ENCODE measurements at places on chromosomes 2 and 18. TPM values are rescaled to one million over a fixed set of nuclear protein-coding genes. Genes with fewer than 3 reads are reported as not detected.
A peak's percentile ranks its signal among the peaks of the same experiment; 100 is the strongest.

The AQP12A gene
- not detected for total RNA-seq

The IL1RL1 gene
- 10.7 TPM for total RNA-seq

The GKN1 gene
- total RNA-seq, result not detected

The PROM2 gene
- total RNA-seq, result 0.59 TPM

The NPHP1 gene
- 1.0 TPM for total RNA-seq

- no peak for DNase-seq
These were observed 120.8 kb upstream of the GLI2 start for GRCh38 chr2:120614901-120615300.

DNA sequence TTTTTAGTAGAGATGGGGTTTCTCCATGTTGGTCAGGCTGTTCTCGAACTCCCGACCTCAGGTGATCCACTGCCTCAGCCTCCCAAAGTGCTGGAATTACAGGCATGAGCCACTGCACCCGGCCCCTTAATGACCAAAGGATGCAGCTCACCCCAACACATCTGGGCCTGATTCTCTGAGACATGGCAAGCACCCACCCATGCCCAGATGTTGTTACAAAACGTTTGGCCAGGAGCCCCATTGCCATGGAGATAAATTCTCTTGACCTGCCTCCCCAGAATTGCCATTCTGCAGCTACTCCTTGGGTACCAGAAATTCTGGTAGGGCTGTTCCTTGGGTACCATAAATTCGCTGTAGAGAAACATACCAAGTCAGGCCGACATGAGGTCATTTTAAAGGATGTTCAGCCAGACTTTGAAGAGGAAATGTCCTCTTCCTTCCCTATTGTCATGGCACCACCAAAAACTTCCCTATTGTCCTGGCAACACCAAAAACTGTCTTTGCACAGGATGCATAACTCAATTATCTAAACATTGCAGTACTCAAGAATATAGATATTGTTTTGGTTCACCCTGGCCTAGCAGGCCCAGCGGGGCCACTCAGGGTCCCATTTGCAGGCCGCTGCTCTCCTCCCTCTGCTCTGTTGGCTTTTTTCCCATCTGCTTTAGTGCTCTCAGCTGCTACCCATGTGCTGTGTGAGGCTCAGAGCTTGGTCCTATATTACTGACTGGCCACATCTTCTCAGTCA, 160.9 kb upstream of the TTC39C start:
- DNase-seq, result no peak

The IL36B gene
- not detected for total RNA-seq

DNA sequence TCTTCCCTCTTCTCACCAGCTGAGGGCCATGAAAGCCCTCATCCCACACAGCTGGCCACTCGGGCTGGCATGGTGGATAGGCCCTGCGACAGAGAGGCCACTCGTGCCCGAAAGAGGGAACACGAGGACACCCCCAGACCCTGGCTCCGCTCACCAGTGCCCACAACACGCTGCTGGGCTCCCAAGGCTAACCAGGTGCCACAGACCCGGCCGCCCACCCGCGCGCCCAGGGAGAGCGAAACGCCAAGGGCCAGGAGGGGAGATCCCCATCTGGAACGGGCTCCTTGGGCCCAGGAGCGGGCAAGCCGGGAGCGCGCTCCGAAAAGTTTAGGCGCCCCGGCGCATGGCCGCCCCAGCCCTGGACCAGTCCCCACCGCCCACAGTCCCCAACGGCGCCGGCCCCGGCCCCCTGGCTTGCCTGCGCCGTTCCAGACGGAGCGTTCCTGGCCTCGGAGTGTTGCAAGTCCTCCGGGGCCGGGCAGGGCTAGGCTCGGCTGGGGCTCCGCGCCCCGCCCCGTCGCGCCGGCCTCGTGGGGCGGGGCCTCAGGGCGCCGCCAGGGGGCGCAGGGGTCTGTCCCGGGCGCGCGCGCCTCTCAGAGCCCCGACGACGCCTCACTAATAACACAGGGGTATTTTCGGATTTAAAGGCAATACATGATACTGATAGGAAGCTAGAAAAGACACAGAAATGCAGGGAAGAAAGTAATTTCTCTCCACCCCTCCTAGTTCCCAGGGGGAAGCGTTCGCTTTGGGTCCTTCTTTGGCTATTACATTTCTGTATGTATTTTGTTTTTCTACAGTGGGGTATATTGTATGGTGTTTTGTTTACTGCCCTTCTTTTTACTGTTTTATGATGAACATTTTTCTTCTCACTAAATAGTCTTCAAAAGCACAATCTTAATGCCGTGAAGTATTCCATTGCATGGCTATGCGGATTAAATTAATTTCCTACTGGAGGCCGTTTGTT, at the start of gene TMBIM1:
Gene TMBIM1 (minus strand): TSS at position 456 of the 967 bp plus-strand sequence. CDS start 10,362 bp downstream, outside the sequence.
- peak; percentile 76 for DNase-seq

GRCh38 chr2:120223034-120223912, at the start of gene TMEM185B:
Gene TMEM185B (minus strand): TSS chr2:120223400. CDS start chr2:120222976, 424 bp downstream.
- DNase-seq, result peak; percentile 88

The OXER1 gene
- 1.1 TPM for total RNA-seq

GRCh38 chr18:51051105-51051712, 21.2 kb downstream of the SMAD4 start:
- DNase-seq, result no peak

The METTL21A gene
- total RNA-seq, result 32.1 TPM

GRCh38 chr2:8662239-8662879, 19.5 kb upstream of the ID2 start:
- no peak for DNase-seq

DNA sequence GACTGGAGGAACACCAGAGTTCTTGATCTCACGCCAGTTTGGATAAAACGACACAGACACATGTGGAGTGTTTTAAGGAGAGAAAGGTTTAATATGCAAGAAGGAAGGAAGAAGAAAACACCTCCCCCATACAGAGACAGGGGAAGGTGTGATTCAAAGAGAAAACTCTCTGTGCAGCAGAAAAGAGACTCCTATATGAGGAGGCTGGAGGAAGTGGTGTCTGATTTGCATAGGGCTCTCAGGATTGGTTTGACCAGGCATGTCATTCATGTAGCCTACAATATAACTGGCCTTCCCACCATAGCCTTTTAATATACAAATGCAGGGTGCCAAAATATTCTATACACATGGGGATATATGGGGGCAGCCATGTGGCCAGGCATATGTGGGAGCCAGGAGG, 1386.5 kb downstream of the RPIA start:
- no peak for DNase-seq

GRCh38 chr2:10343191-10343590, 40.5 kb downstream of the HPCAL1 start:
- DNase-seq, result no peak

DNA sequence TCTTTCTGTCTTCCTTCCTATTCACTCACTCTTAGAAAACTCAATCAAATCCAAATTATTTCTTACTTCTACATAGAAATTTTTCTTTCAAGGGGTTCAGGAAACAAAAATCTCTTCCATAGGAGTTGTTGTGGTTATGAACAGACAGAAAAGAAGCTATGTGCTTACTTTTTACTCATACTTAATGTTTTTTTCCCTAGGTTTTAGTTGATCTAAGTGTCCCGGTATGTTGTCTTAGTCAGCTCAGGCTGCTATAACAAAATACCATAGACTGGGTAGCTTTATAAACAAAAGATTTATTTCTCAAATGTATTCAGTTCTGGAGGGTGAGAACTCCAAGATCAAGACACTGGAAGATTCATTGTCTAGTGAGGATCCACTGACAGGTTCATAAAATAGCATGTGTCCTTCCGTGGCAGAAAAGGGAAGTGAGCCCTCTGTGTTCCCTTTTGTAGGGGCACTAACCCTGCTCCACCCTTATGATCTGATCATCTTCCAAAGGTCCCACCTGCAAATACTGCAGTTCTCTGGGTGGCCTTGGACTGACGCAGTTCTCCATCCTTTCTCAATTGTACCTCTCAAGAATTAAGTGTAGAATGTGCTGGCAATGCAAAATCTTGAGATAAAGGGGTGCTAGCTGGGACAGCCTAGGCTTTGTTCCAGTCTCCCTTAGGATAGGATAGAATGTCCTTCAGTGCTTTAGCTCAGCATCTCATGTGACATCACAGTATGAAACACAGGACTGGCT, 14.4 kb upstream of the VRK2 start:
- DNase-seq, result no peak

DNA sequence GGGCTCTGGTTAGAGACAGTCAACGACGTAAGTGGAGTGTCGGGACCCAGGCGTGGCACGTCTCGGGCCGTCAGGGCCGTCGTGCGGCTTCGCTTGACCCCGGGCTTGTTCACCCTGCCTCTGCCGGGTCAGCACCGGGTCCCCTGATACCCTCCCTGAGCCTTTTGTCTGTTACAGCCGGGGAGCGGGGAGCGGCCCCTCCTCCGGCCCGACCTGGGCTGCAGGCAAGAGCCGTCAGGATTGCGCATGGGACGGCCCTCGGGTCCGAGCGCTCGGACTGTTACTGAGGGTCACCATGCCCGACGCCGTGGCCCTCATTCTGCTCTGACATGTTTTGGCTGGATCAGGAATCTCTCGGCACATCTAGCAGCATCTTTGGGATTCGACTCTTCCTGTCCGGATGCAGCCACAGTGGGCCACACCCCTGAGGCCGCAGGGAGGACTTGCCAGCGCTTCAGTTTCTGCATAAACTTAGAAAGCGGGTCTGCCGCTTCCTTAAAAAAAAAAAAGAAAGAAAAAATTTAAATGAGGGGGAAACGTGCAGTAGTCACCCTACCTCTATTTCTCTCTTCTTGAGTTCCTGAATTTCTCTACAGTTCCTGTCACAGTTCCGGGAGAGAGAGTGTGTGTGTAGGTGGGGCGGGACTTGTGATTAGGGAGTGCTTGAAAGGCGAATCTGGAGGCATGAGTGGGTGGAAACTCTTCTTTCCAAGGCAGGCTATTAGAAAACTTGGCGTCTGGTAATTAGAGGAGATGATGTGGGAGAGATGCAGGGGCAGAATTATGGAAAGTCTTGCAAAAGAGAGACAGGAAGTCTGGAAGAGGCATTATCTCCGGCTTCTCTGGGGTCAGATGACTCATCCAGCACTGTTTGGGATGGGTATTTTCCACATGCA, 909 bp downstream of the TMEM87B start:
- peak; percentile 26 for DNase-seq

The CRYGD gene
- not detected for total RNA-seq

The TPO gene
- total RNA-seq, result not detected

DNA sequence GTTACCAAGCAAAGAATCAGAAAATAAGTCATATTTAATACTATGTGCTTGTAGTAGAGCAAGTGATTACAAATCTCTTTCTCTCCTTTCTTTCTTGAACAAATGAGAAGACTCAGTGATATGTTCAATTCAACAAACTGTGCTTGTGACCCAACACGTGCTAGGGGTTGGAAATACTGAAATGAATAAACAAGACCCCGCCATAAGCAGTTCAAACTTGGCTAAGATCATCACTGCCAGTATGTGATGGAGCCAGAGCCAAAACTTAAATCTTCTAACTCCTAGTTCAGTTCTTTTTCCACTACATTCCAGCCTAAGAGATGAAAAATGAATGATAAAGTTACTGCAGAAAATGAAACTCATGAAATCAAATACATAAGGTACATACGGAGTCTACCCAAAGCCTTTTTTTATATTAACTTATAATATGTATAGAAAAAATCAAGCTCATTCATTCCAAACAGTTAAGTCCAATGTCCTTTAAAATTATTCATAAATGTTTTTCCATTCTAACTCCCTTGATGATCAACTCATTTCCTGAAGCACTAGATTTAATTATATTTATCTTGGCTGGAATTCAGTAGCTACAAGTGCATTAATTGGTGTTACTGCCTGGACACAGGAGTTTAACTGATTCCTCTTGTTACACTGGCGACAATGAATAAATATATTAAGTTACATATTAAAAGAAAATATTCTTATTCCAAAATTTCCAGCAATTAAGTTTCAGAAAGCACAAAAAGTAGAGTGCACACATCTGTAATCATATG, 36.0 kb downstream of the GALNT3 start:
- DNase-seq, result no peak

DNA sequence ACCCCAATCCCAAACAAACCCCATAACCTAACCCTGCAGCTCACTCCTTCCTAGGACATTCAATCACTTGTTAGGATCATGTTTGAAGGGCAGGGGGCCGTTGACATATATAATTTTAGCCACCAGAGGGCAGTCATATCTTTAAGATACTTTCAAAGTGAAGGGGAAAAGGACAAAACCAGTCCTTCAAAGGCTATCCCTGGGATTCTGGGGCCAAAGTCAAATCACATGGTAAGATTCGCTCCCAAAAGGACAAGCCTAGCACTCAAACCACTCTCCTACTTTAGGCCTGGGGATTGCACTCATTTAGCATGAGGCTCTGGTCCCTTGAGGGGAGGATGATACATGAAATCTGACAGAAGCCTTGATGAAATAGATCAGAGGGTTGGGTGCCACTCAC, 44.6 kb downstream of the HAUS1 start:
- DNase-seq, result peak; percentile 33
